MG63 (cell line): ENCODE measurements at places on chromosomes 1 and 21. TPM values are rescaled to one million over a fixed set of nuclear protein-coding genes. Genes with fewer than 3 reads are reported as not detected.

AHCYL1 gene
- 55.4 and 64.5 TPM in 2 replicates for total RNA-seq

ANKRD65 gene
- total RNA-seq: not detected in 2 replicates

PAQR6 gene
- total RNA-seq: 0.59 TPM in 1 of 2 replicates, not detected in the other

DMRTA2 gene
- not detected in 2 replicates for total RNA-seq

COA6 gene
- 78.1 and 130 TPM in 2 replicates for total RNA-seq

PHGDH gene
- total RNA-seq: 240 and 396 TPM in 2 replicates

- DNase-seq: no peak
These were observed 13.5 kb downstream of the KCNN3 start for GRCh38 chr1:154856544-154856943.

DNA sequence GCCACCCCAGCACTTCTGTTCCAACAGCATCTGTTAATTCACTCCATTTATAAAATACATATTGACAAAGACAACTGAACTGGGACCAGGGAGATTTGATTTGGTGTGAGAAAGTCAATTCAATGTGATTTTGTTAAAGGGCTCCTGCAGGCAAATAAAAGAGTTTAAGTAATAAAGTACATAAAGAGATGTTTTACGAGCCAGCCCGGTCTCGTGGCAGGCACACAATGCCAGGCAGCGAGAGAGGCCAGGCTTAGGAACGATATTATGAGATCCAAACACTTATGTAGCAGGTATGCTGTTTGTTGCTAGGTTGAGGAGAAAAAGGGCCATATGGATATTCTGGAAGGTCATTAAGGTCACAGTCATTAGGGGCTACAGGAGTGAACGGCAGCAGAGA, 227.1 kb downstream of the KCTD3 start:
- DNase-seq: no peak

DNA sequence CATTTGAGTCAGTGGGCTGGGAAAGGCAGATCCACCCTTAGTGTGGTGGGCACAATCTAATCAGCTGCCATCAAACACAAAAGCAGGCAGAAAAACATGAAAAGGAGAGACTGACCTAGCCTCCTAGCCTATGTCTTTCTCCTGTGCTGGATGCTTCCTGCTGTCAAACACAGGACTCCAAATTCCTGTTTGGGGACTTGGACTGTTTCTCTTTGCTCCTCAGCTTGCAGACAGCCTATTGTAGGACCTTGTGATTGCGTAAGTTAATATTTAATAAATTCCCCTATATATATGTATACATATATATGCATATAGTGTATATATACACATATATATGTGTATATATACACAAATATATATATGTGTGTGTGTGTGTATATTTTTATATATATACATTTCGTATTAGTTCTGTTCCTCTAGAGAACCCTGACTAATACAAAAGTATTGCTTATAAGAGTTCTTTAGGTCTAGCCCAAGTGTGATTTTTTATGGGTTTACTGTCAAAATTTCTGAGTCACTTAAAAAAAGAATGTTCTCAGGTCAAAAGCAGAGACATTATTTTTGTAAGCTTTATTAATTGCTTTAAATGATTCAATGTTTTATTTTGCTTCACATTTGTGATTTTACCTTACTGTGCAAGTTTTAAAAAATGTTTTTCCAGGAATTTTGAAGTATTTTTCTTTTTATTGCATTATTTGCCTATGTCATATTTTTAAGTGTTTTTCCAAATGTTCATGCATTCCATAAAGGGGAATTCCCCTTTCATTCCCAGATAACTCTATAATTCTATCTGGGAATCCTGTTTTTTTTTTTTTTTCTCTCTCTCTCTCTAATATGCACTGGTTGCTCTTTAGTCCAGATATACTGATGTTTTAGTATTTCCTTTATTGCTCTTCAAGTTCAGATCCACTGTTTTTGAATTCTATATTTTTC, 92.1 kb upstream of the ADAMTS5 start:
- DNase-seq: no peak

- no peak for DNase-seq
These were observed 296.8 kb downstream of the TM2D1 start for GRCh38 chr1:61428146-61428545.

- DNase-seq: peak; percentile 48
These were observed 45.5 kb downstream of the CACHD1 start for GRCh38 chr1:64515427-64515826.

GRCh38 chr1:160411271-160412027, 11.1 kb downstream of the VANGL2 start:
- no peak for DNase-seq

DNA sequence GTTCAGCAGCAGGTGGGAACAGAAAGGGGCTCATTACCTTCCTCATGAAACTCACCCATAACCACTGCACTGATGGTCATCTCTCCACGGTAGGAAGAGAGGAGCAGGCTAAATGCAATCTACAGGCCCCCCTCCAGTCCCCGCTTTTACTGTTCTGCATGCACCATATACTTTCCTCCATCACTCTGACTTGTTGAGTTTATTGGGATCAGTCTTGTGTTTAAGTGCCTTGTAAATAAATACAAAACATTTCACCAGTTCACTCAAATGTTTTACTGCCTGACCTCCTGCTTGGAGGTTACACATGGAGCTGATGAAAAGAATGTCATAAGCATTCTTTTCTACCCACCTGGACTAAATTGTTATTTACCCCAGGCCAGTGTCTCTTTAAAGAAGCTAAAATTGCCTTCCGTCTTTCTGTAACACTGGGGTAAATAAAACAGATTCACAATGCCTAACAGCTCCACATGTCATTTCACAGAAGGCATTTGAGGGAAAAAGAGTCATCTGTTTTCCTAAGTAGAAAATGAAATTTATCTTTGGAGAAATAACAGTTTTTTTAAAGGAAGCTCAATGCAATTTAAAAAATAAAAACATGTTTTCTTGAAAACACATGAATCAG, 30.7 kb downstream of the PTPN14 start:
- DNase-seq: no peak

GRCh38 chr1:230286890-230287269, 139.3 kb downstream of the PGBD5 start:
- no peak for DNase-seq

GRCh38 chr1:153717330-153717729, 10.5 kb upstream of the INTS3 start:
- no peak for DNase-seq

- peak; percentile 17 for DNase-seq
These were observed 9.2 kb downstream of the SFT2D2 start for GRCh38 chr1:168234846-168235547.

DNA sequence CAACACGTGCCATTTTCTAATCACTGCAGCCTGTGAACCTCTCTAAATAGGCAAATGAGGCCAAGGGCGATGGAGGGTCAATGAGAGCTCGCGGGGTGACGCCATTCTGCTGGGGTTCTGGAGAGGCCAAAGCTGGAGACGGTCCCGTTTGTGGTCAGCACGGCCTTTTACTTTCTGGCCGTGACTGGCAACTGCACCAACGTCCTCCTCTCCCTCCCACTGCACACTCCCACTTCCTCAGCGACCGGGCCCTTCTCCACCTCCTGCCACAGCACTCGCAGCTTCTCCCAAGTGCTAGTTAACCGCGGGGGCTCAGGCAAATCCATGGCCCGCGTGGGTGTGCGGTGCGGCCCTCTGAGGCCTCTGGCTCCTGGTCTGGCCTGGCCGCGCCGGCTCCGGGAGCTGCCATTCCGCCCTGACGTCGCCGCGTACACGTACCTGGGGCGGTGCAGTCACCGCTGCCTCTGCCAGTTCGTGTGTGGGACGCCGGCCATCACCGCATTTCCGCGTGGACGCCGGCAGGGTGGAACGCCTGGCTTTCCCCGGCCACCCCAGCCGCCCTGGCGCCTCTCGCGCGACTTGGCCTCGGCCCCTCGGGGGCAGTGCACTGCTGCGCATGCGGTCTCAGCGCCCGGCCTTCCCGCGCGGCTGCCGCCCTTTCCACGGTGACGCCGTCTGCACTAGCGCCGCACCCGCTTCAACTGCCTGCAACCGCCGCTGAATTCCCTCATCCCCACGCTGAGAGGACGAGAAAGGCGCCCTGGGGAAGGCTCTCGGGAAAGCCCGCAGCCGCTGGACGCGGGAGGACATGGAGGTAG, 18.2 kb downstream of the OR2C3 start:
- no peak for DNase-seq

- no peak for DNase-seq
These were observed 515 bp downstream of the MAN1C1 start for GRCh38 chr1:25616987-25617624.

GRCh38 chr21:38913120-38913892, 107.6 kb downstream of the ETS2 start:
- DNase-seq: peak; percentile 89

- peak; percentile 32 for DNase-seq
These were observed 29.0 kb upstream of the SLC19A2 start for GRCh38 chr1:169514566-169515270.

- DNase-seq: no peak
These were observed 497.4 kb downstream of the DISC1 start for GRCh38 chr1:232123775-232124659.

GRCh38 chr1:7608628-7609305, 162.3 kb upstream of the VAMP3 start:
- DNase-seq: peak; percentile 15

- peak; percentile 80 for DNase-seq
These were observed 373.7 kb downstream of the SRGAP2C start for GRCh38 chr1:121558514-121558913.
